ENCODE measurements at places on chromosomes 4 and X. TPM values are rescaled to one million over a fixed set of nuclear protein-coding genes. Genes with fewer than 3 reads are reported as not detected.
A peak's percentile ranks its signal among the peaks of the same experiment; 100 is the strongest.

MAGED4B gene
- polyA plus RNA-seq, result 2.0 TPM

ASMT gene
- not detected for polyA plus RNA-seq

GRCh38 chr4:148481636-148482035, 39.4 kb upstream of the NR3C2 start:
- peaks cover 2% of the 10 kb centered on the region for H3K36me3 ChIP-seq
- no peak for DNase-seq
- H3K4me3 ChIP-seq, result no peak overlapping the region
- H3K4me1 ChIP-seq, result no peaks in the 10 kb centered on the region
- H3K27ac ChIP-seq, result no peak overlapping the region
- H3K27me3 ChIP-seq, result peaks cover 2% of the 10 kb centered on the region

DNA sequence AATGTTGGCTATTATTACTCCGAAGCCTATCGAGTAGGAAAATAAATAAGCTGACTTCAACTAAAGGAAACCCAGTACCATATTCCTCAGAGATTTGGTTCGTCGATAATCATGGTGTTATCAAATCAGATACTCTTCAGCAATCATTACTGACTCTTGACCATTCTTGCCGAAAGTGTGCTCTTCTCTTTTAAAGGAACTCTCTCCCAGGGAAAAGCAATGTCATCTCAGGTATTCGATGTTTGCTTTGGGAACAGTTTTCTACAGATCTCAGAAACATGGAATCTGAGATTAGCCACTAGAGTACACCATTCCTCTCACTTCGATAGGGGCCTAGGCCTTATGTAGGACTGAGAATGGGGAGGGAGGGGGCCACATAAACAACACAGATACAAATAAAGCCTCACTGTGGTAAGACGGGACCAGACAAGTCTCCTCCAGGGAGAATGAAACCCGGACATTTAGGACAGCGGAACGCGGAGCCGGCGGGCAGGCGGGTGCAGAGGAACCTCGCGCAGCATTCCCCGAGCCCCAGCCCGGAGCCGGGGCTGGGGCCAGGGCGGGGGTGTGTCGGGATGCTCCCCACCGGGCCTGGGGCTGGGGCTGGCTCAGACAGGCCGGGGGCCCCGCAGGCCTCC, 581 bp downstream of the DNAJB14 start:
- no peak for DNase-seq
- peak overlapping the region; percentile 97 for H3K4me3 ChIP-seq
- H3K27ac ChIP-seq, result peak overlapping the region; percentile 97
- H3K4me1 ChIP-seq, result peaks cover 56% of the 10 kb centered on the region
- H3K27me3 ChIP-seq, result no peaks in the 10 kb centered on the region

All from naive thymus-derived CD8-positive, alpha-beta T cell (primary cell).